ENCODE measurements at places on chromosomes 5 and 9.

GRCh38 chr5:148541054-148541835 lies 113.1 kb downstream of the HTR4 start:
- DNase-seq, result no peak

GRCh38 chr9:89625721-89626687 lies 21.2 kb downstream of the GADD45G start:
- no peak for DNase-seq

GRCh38 chr5:16976625-16977008 lies 40.5 kb upstream of the MYO10 start:
- DNase-seq, result no peak

GRCh38 chr9:80175286-80176150 lies 603.8 kb downstream of the TLE4 start:
- DNase-seq, result peak; percentile 80

DNA sequence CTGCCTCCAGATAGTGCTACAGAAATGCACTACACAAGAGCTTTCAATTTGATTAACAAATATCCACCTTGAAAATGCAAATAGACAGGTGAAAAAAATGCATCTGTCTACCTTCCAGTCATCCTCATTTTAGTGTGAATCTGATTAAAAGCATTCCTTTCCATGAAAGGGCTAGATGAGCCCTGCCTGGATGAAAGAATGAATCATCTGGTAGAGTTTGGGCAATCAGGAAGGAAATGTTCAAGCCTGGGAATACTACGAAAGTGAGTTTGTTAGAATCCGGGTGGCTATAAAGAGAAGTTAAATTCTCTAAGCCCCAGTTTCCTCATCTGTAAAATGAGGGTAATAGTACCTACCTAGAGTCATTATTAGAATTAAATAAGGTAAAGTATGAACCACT lies 142.6 kb downstream of the FAM114A2 start:
- DNase-seq, result peak; percentile 5

Measured in adipocyte (in vitro differentiated cells).